ENCODE measurements at places on chromosomes 6 and 20. TPM values are rescaled to one million over a fixed set of nuclear protein-coding genes. Genes with fewer than 3 reads are reported as not detected.

IPCEF1 gene
- 24.4 TPM for total RNA-seq

GNAS-AS1 gene
- total RNA-seq: 2.0 TPM

DNA sequence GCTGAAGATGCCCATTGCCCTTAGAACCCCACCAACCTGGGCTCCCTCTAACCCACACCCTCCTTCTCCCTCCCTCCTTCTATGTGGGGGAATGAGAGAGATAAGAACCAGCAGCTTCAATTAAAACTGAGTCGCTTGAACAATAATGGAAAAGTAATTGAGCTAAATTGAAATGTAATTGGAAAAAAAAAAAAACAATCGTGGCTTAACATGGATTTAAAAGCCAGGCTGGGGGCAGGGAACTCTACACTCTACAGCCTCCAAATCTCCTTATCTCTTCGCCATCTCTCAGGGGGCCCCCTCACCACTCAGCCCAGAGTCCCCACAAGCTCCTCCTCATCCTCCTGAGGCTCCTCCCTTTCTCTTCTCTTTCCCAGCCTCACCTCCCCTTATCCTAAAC, 83.2 kb downstream of the MDGA1 start:
- peaks cover 9% of the 10 kb centered on the region for H3K4me1 ChIP-seq
- no peak overlapping the region for H3K4me3 ChIP-seq
- H3K27ac ChIP-seq: no peak overlapping the region
- H3K27me3 ChIP-seq: peaks cover 11% of the 10 kb centered on the region
- no peak for DNase-seq

GRCh38 chr20:38129893-38130609, 35.0 kb downstream of the TGM2 start:
- DNase-seq: no peak
- no peak overlapping the region for H3K27ac ChIP-seq
- no peak overlapping the region for H3K4me3 ChIP-seq
- peaks cover 6% of the 10 kb centered on the region for H3K27me3 ChIP-seq

DNA sequence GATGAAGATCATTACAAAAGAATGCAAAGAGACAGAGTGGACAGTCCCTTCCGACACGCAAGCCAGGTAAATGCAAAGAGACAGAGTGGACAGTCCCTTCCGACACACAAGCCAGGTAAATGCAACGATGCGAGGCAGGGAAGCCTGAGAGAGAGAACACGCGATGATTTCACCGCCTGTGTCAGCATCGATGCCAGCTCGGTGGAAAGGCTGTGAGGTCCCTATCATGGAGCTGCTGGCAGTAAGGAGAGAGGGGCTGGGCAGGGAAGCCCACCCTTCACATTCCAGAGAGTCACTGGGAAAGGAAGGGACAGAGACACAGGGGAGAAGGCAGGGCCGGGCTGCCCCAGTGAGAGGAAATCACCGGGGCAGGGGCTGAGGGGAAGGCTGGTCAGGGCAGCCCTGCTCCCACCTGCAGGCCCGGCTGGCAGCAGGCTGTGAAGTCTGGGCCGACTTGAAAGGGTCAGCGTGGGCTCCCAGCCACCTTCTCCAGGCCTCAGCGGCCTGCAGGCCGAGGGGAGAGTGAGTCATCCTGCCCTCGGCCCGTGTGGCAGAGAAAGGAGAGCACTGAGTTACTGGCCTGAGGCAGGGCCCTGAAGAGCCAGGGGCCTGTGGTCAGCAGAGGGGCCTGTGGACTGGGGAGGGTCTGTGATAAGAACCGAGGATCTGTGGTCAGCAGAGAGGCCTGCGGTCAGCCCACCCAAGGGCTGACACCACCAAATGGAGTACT, 80.4 kb downstream of the DACT2 start:
- H3K27me3 ChIP-seq: no peaks in the 10 kb centered on the region
- no peak overlapping the region for H3K27ac ChIP-seq
- DNase-seq: no peak
- H3K4me3 ChIP-seq: no peak overlapping the region
